Tongue (tissue), 3 donors: ENCODE measurements at places on chromosomes 16 and 17. TPM values are rescaled to one million over a fixed set of nuclear protein-coding genes. Genes with fewer than 3 reads are reported as not detected.
A peak's percentile ranks its signal among the peaks of the same experiment; 100 is the strongest.

GRCh38 chr17:41717408-41718286 is 5.5 kb downstream of the GAST start:
- no peak for DNase-seq

- peak; percentile 86 for DNase-seq
Observed at GRCh38 chr17:38870259-38871165, 654 bp downstream of the LASP1 start.

DNA sequence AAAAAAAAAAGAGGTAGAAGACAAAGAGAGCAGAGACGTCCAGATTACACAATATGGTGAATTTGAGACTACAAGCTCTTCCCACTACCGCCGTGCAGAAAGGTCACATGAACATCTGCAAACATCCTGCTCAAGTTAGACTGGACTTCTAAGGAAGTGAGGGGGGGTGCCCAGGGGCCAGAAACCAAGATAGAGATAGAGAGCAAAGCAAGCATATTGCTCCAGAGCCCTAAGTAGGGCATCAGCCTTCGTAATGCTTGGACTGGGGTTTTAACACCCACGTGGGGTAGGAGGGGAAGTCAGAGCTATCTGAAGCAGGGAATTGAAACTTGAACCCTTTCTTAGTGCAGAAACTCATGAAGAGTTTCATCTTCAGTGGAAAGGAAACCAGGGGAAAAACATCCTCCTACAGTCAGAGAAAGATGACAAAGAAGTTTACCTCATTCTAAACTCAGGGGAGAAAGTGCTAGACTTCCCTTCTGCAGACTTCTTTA is 8.7 kb downstream of the CLEC19A start:
- DNase-seq: peak; percentile 26

GRCh38 chr16:1108299-1109252 is 12.5 kb upstream of the C1QTNF8 start:
- peak; percentile 80 for DNase-seq

- DNase-seq: no peak
Observed at GRCh38 chr17:56694825-56695224, 101.3 kb downstream of the NOG start.

DNA sequence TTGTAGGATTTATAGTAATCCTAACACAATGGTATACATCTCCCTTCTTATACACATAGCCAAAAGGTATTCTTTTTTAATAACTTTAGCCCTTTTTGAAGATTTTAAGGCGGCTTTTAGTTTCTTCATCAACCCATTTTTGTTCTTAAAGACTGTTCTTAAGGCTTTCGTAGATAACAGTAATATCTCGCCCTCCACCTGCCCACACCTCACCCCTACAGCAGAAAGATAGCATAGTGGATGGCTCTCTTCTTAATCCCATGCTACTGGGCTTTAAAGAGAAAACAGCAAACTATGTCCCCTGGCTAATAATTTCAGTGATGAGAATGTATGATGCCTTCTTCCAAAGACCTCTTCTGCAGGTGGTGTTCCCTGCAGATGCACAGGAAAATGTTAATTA is 8.6 kb downstream of the IGSF6 start:
- DNase-seq: no peak

DNA sequence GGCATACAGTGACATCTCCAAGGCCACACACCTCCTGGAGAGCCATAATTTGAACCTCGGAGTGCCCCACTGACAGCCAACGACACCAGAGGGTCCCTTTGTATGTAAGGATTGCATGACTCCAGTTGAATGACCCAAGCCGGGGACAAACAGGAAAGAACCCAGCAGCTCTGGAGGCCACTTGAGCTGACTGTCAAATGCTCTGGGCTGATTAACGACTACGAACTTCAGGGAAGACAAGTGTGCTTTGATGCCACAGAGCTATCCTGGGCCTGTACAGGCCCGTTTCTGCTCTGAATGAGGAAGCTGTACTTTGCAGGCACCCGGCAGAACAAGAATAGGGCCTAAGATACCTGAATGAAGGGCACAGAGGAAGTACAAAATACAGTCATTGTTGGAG is 404.6 kb downstream of the SLC39A11 start:
- peak; percentile 35 for DNase-seq

- DNase-seq: no peak
Observed at GRCh38 chr16:86306011-86306644, 204.2 kb upstream of the FOXF1 start.

DNA sequence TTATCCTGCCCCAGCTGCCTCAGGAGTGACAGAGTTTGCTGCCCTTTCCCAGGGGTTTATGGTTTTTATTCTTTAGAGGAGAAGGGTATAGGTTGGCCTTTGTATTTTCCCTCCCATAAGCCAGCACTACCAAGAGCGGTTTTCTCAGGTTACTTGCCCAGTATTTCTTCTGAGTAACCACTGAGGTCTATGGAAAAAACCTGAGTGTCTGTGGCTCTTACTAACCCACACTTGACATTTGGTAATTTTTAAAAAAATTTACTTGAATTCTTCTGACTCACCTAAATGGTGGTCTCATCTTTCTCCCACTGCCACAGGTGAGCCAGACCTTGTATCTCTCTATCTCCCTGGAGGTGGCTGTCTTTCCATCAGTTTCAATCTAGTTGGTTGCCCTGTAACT is 6.0 kb downstream of the SLC7A6 start:
- no peak for DNase-seq

DNA sequence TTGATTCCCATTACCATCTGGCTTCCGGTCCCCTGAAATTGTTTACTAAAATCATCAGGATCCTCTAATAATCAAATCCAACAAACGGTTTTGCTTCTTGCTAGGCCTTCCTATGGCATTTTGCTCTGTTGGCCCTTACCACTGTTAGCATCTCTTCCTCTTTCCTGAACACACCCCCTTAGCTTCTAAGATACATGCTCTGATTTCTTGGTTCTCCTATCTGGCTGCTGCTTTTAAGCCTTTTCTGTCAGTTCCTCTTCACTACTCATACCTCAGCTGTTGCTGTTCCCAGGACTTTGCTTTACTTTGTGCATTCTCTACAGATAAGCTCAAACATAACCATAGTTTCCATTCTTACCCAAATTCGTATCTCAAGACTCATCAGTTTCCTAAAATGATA is 11.4 kb downstream of the CAPNS2 start:
- DNase-seq: no peak

GRCh38 chr16:16164243-16164642 is 59.1 kb downstream of the ABCC6 start:
- DNase-seq: no peak

DNA sequence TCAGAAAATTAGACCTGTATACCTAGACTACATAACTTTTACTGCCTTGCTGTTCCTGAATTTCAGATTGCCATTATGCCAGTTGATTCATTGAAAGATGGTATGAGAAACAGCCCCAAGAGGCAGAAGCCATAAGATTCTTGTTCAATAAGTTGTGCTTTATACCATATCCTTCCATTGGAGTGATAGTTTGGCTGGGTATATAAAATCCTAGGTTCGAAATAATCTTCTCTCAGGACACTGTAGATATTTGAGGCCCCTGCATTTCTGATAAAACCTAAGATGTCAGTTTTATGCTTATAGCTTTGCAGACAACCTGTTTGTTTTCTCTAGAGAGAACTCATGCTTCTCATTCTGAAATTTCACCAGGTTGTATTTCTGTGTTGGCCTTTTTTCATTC is 9.6 kb upstream of the SDK2 start:
- DNase-seq: no peak

DNA sequence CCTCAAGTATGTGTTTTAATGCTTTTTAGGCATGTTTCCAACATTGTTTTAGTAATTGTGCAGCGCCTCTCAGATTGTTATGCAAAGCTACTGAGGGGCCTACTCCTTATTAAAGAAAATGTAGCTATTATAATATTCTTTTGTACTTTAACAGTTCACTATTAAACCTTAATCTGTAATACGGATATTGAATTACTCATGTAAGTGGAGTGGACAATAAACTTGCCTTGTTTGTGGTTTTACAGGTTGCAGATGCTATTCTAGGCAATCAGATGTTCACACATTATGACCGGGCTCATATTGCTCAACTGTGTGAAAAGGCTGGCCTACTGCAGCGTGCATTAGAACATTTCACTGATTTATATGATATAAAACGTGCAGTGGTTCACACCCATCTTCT is 41.0 kb downstream of the PTRH2 start:
- DNase-seq: no peak

- DNase-seq: no peak
Observed at GRCh38 chr16:31118223-31119155, 1.0 kb downstream of the KAT8 start.

DNA sequence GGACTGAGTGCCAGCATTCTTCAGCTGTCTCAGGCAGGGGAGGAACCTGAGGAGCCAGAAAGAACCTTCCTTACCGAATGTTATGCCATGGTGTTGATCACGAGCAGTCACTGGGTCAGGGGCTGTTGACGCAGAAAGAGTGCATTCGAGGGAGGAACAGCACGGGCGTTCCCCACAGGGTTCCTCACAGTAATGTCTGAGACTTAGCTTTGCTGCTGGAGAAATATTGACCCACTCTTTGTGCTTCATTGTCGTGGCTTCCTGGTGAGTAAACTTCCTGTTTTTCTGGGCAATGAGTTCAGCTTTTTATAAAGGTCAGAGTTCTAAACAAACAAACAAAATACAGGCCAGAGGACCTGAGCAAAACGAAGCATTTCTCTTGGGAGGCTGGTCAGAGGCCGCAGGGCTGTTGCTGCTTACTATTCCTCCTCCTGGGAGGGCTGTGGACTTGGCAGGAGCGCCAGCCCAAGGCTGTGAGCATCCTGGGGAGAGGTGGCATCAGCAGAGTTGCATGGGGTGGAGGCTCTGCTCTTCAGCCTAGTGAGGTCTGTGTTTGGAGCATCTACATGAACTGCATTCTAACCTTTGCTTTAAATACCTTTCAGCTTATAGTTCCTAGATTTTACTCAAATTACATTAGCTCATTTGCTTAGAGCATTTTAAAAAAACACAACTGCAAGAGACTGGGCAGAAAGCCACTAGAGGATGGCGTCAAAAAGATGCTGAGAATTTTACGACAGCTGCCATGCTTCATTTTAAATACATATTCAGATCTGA is 143.1 kb upstream of the CACNG5 start:
- peak; percentile 44 for DNase-seq

GRCh38 chr17:40329839-40330794 is 21.1 kb downstream of the RARA start:
- DNase-seq: peak; percentile 42

DNA sequence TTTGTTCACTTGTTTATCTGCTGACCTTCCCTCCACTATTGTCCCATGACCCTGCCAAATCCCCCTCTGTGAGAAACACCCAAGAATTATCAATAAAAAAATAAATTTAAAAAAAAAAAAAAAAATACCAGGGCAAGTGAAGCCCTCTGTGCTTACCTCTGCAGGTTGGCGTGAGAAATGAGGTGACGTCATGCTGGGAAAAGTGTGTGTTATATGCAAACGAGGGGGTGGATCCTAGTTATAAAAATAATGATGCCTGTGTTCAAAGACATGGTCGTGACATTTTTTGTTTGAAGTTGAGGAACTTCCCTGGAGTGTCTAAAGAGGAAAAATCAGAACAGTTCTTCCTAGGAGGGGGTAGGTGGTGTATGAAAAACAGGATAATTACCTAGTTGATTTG is 20.2 kb downstream of the TMC7 start:
- no peak for DNase-seq

DNA sequence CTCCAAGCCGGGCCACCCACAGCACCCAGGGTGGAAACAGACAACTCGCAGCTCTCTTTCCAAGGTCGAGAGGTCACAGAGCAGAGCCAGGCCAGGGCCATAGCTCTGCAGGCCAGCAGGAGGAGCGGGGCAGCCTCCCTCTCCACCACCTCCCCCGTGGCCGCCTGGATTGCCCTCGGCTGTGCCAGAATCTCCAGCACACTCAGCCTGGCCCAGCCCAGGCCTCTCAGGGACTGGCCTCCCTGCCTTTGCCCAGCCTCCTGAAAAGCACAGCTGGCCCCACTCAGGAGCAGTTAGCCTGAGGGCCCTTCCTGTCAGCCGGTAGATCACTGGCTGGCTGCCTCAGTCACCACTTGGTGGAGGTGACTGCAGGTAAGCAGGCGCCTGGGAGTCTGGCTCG is 85.8 kb upstream of the SEC14L1 start:
- no peak for DNase-seq

DNA sequence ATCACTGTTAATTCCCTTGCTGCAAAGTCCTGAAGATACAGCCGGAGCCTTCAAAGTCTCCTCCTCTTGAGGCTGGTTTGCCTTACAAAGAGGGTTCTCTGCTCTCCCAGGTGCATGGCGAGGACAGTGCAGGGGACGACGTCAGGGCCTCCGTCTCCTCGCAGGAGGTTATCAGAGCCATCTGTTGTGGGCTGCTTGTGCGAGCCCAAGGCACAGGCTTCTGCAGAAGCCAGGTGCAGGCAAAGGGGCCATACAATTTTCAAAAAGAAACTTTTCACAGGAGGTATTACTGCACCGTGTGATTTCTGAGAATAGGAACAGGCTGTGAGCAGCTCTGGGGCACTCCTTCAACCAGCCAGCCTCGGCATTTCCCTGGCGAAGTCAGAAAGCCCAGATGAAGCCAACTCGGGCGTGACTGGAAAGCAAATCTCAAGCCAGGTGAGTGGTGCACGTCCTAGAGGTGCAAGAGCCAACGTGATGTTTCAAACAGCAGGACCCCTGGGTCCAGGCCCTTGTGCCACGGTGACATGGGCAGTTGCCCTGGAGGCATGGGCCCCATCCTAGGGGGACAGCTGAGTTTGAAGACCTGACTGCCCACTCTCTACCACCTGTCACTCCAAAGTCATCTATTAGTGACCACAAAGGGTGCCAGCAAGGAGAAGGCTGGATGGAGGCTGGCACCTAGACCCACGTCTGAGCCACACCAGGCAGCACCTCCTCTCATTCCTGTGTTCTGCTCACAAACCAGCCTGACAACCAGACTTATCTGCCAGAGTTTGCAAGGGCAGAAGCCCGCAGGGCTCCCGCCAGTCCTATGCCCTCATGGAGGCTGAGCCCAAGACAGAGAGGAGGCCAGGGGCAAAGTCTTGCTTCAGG is 68.6 kb downstream of the SMPD3 start:
- DNase-seq: no peak

DNA sequence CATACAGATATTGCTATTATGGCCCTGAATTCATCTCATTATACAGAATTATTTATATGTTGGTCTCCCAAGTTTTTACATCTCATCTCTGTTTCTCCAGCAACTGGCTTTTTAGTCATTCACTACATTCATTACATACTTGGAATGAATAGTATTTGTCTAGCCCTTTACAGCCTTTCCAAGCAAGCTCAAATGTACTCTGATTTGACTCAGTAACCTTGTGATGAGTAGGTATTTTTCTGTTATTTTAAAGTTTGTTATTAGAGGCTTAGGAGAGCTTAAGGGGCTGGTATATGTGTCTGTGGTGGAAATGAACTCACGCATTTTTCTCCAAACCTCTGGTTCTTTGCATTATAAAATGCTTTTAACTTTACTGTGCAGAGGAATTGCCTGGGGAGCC is 224.7 kb downstream of the SNX29 start:
- no peak for DNase-seq

Gene CCDC78
- 1.4 TPM for total RNA-seq

Gene CA5A
- not detected for total RNA-seq

Gene NUTF2
- 124 TPM for total RNA-seq

Gene OR2C1
- 0.21 TPM for total RNA-seq

Gene SYCE1L
- 1.2 TPM for total RNA-seq

Gene CBX8
- 6.5 TPM for total RNA-seq

Gene FOXJ1
- total RNA-seq: 0.51 TPM

Gene HBA1
- 357 TPM for total RNA-seq

Gene UNC45B
- 193 TPM for total RNA-seq

Gene ACE
- total RNA-seq: 9.6 TPM
